Stimulated activated CD4-positive, alpha-beta T cell treated with anti-CD3 and anti-CD28 coated beads, Interleukin-1b, Interleukin-23, amount 100 ng/mL, for 48 hours (primary cell): ENCODE measurements at places on chromosomes 6 and 20.

DNA sequence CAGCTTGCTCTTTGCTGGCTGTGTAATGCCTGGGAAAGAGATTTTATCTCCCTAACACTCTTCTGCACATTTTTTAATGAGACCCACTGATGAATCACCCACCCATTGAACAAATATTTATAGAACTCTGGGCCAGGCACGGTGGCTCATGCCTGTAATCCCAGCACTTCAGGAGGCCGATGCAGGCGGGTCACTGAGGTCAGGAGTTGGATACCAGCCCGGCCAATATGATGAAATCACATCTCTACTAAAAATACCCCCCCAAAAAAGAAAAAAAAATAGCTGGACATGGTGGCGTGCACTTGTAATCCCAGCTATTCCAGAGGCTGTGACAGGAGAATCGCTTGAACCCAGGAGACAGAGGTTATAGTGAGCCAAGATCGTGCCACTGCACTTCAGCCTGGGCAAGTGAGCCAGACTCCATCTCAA lies 82.1 kb upstream of the SIRPA start:
- DNase-seq: no peak

GRCh38 chr6:132391391-132392269 lies 9.6 kb downstream of the MOXD1 start:
- DNase-seq: no peak

- no peak for DNase-seq
Measured at GRCh38 chr6:133236932-133237331, 4.2 kb upstream of the EYA4 start.

DNA sequence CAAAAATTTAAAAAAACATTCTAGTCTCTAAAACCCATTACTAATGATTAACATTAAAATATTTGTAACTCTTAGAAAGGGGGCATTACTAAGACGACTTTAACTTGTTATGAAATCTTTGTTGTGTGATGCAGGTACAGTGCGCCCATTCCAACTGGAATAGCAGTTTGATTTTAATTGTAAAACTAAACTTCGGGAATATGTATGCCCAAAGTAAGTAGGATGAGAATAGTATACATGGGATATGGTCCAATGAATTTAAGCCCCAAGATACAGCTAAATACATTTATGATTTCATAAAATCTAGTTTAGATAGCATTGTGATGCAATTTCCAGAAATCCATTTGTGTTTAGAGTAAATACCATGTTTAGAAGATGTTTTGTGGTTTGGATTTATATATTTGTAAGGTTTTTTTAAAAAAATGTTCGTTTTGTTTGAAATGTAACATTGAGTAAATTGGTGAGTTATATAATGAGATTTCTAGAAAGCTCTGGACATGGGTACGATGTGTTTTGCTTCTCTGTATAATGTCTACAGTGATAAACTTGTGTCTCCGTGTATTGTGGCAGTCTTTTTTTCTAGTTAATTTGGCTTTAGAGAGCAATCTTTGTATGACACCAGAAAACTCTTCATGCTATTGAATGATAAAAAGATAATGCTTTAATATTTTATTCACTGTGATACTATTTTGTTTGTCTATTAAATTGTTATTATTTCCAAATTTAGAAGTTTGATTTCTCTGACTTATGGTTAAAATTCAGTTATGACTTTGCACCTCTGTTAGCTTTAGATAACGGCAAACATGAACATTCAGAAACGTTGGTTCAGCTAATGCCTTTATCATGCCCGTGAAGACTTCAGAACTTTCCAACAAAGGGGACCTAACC lies 54.8 kb downstream of the RNF182 start:
- no peak for DNase-seq

- no peak for DNase-seq
Measured at GRCh38 chr6:129759796-129760605, 50.0 kb upstream of the ARHGAP18 start.

DNA sequence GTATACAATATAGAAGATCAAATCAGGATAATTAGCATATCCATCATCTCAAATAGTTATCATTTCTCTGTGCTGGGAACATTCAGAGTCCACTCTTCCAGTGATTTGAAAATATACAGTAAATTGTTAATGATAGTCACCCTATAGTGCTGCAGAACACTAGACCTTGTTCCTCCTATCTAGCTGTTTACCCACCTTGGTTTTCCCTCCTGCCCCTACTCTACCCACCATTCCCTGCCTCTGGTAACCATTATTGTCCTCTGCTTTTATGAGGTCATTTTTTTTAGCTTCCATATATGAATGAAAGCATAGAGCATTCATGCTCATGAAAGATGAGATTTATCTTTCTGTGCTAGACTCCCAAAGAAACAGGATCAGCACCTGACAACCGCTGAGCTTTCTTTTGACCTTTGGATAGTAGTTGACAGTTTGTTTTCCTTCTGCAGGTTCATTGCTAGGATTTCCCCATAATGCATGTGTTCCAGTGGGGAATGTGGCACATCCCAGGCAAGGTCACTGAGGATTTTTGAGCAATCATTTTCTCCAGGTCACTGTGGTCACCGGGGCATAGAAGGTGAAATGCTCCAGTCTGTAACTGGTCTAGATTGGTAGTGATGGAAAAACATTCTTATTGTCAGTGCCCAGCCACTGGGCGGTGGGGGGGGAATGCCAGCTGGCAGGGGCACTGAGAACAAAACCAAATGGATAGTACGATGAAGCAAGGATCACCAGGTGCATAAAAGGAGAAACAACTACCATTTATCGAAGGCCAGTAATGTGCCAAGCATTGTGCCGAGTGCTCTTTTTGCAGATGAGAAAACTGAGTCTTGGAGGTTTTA lies 33.6 kb upstream of the BCAS1 start:
- DNase-seq: no peak

GRCh38 chr6:47126647-47127391 lies 84.7 kb upstream of the ADGRF1 start:
- no peak for DNase-seq

DNA sequence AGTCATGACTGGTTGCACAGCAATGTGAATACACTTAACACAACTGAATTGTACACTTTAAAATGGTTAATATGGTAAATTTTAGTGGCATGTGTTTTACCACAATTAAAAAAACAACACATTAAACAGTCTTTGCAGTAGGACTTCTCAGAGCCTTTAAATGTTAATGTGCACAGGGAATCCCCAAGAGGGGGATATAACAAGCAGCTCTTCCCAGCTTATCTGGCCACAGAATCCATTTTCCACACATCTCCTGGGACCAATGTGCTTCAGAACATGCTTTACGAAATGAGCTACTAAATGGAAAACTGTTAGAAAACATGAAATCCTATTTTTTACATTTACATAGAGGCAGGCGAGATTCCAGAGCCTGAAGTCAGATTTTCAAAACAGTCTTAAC lies 44.4 kb downstream of the FYN start:
- DNase-seq: no peak

DNA sequence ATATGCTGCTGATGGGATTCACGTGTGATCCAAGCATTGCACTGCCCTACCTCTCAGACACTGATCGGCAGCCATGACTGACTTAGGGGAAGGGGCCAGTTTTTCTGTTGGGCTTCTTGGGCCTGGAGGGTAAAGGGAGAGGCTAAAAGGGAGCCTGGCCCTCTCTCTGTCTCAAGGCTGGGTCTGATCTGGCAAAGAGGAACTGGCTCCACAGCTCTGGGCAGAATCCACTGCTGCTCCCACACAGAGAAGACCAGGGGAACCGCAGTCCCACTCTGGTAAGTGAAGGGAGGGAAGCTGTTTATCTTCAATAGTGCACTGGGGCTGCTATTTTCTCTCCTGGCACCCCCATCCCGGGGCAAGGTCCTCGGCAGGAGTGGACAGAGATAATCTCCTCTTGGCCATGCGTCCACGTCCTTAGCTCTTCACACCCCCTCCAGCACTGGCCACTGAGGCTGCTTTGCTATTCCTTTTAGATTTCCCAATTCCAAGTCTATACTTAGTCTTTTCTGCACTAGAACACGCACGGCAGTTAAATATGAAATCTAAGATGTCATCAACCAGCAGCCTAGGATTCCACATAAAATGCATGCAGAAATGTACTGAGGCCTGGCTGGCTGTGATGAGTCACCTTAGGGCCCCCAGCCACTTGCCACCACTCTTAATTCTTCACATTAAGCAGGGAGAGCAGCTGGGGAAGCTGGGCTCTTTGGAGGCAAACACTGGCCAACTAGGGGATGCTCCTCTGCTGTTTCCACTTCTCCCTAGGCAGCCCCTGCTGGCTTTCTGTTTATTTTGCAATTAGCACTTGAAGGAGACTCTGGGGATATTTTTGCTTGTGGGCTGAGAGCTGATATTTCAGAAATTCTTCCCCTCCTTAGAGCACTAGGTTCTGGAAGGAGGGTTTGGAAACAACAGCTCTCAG lies 87.8 kb upstream of the ARMC2 start:
- DNase-seq: no peak

- no peak for DNase-seq
Measured at GRCh38 chr6:147950623-147950987, 392.0 kb upstream of the SASH1 start.

DNA sequence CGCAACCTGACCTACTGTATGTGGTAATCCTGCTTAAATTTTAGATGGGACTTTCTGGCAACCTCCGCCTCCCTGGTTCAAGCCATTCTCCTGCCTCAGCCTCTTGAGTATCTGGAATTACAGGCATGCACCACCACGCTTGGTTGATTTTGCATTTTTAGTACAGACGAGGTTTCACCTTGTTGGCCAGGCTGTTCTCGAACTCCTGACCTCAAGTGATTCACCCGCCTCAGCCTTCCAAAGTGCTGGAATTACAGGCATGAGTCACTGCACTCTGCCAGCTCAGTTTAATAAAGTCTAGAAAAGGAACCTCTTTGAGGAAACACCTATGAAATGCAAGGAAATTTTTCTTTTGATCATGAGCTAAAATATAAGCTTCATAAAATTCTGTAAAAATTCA lies 9.0 kb upstream of the PLCB4 start:
- no peak for DNase-seq

- DNase-seq: no peak
Measured at GRCh38 chr6:5679270-5679669, 327.5 kb downstream of the NRN1 start.

GRCh38 chr20:51562332-51563173 lies 20.0 kb upstream of the NFATC2 start:
- DNase-seq: no peak

DNA sequence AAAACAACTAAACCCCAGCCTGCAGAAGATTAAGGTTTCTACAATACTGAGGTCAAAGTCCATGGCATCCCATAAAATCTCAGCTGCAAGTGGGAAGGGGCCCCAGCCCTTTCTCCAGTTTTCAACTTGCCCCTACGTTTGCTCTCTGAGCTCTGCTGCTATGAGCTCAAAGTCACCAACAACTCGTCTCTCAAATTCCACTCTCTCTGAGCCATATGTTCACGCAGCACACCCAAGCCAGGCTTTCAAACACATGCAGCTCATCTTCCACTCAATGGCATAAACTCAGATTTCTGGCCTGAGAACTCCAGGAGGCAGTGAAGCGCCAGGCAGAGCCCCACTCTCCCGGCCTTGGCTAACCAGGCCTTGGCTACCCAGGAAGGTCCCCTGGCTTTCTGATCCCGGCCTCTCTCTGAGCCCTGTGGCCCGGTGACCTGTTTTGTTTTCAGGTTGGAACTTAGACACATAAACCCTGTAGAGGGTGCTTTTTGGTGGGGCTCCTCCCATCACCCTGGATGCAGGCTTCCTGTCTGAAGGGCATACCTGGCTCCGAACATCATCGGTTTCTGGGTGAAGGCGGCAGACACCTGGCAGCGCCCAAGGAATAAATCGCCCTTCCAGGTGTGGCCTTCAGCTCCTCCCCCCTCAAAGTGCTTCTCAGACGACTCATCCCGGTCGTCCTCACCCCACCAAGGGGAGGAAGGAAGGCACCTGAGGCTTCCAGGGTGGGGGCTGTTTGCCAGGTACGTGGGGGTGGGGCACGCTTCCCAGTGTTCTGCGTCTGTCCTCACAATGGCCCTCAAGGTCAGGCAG lies 12.4 kb downstream of the SLC22A23 start:
- DNase-seq: no peak

GRCh38 chr20:46022411-46023147 lies 6.4 kb upstream of the SLC12A5 start:
- DNase-seq: peak; percentile 72

GRCh38 chr6:133394630-133395029 lies 153.5 kb downstream of the EYA4 start:
- DNase-seq: no peak

- no peak for DNase-seq
Measured at GRCh38 chr6:15716889-15717288, 54.1 kb upstream of the DTNBP1 start.

GRCh38 chr6:89117211-89118108 lies at the start of gene SRSF12:
Gene SRSF12 (minus strand): TSS chr6:89118071. CDS start chr6:89117887, 184 bp downstream.
- peak; percentile 4 for DNase-seq

DNA sequence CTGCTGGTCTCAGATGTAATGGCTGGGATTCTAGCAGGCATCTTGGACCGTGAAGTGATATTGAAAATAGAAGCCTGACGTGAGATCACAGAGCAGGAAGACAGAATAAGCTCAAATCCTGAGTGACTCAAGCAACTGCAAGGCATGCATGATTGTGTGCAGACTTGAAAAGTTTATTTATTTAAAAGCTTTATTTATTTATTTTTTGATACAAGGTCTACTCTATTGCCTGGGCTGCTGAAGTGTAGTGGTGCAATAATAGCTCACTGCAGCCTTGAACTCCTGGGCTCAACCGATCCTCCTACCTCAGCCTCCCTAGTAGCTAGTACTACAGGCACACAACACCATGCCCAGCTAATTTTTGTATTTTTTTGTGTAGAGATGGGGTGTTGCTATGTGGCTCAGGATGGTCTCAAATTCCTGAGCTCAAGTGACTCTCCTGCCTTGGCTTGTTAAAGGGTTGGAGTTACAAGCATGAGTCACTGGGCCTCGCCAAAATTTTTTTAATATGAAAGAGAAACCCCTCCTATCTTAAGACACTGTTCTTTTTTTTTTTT lies 40.1 kb upstream of the RNF144B start:
- no peak for DNase-seq

GRCh38 chr6:45625191-45625664 lies 247.5 kb upstream of the SUPT3H start:
- DNase-seq: peak; percentile 40

GRCh38 chr6:27545271-27546046 lies 72.6 kb upstream of the ZNF184 start:
- DNase-seq: peak; percentile 76

DNA sequence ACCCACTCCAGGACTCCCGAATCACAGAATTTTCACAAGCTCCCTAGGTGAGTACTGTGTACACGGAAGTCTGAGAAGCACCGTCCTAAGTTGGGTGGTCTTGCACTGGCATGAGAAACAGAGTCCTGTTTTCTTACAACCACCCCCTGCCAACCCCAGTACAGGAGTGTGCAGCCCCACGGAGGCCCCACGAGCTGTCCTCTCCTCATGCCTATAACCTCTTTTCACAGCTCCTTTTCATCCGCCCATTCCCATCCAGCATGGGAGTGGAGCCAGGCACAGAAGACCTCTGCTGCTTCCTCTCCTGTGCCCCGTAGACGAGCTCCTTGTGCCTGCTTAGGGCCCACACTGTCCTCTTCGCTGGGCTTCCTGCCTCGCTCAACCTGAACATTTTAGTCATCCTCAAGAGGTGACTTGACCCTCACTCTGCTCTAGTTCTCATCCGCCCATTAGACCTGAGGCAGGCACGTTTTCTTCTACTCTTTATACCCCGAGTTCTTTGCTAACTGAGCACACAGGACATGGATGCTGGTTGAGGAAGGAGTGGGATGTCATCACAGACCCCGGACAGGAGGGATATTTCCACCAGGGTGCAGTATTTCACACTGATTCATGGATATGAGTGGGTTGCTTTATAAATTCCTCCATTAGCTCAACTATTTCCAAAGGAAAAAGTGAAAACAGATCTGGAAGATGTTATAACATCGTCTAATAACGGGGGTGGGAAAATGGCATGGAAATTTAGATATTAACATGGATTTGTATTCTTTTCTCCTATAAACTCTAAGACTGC lies 160.5 kb downstream of the TTLL2 start:
- no peak for DNase-seq
